ENCODE measurements at places on chromosomes 7 and 10.

GRCh38 chr7:13181216-13181615 is 493.8 kb downstream of the ARL4A start:
- DNase-seq, result no peak

DNA sequence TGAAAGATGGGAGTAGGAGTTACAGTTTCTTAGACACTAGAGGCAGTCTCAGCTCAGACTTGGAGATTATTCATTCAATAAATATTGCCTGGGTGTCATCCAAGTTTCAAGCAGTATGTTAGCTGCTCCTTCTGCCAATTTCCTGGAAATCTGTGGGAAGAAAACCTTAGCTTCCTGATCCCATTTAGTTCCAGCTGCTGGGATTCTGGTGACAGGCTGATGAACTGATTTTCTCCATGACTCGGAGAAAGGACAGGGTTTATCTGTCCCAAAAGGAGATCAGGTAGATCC is 95.8 kb downstream of the CLEC2L start:
- DNase-seq, result no peak

DNA sequence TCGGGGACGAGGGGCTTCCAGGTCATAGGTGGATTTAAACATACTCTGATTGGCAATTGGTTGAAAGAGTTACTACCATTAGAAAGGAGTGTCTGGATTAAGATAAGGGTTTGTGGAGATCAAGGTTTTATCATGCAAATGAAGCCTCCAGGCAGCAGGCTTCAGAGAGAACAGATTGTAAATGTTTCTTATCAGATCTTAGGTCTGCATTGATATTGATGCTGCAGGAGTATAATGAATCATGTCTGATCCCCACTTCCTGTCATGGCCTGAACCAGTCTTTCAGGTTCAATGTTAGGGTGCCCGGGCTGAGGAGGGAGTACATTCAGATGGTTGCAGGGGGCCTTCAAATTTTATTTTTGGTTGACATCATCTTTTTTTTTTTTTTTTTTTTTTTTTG is 51.4 kb downstream of the SH3PXD2A start:
- DNase-seq, result no peak

- no peak for DNase-seq
Measured at GRCh38 chr10:128047991-128048818, 78.0 kb downstream of the MKI67 start.

DNA sequence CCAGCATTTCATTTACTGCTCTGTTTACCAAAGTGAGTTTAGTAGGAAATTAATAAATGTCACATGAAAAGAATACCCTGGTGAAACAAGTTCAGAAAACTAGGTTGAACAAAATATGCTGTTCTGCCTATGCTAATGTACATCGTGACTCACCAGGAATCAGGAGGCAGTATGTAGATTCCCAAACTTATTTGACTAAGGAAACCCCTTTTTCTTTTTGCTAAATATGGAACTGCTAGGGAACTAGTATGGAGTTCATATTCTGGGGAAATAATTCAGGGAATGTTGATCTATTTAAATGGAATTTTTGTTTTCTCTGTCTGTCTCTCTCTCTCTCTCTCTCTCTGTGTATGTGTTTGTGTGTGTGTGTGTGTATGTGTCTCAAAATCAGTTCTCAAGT is 49.9 kb upstream of the EXOC4 start:
- DNase-seq, result no peak

- DNase-seq, result no peak
Measured at GRCh38 chr7:152341039-152341913, 94.5 kb downstream of the KMT2C start.

- no peak for DNase-seq
Measured at GRCh38 chr10:14084875-14085274, 245.8 kb downstream of the FRMD4A start.

- no peak for DNase-seq
Measured at GRCh38 chr7:117011419-117012260, 58.3 kb downstream of the ST7 start.

DNA sequence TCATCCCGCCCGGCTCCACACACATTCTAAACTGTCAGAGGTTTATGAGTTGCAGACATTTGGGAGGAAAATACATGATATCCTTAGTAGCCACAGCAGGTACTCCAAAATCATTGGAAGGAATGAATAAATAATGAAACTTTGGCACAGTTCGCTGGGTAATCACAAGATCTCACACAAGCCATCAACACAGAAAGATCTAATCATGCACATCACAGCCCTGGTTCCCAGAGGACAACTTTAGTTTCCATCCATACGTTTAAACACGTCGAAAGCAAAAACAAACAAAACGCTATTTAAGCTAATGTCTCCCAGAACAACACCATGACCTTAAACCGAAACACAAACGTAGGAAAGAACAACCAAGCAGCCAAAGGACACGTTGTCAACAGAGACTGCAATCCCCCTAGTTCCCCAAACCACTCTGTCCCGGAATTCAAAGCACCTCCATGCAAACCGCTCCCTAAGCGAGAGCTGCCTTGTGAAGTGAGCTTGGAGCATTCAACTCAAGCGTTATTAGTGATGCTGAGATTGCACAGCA is 12.3 kb downstream of the SVIL start:
- DNase-seq, result no peak

DNA sequence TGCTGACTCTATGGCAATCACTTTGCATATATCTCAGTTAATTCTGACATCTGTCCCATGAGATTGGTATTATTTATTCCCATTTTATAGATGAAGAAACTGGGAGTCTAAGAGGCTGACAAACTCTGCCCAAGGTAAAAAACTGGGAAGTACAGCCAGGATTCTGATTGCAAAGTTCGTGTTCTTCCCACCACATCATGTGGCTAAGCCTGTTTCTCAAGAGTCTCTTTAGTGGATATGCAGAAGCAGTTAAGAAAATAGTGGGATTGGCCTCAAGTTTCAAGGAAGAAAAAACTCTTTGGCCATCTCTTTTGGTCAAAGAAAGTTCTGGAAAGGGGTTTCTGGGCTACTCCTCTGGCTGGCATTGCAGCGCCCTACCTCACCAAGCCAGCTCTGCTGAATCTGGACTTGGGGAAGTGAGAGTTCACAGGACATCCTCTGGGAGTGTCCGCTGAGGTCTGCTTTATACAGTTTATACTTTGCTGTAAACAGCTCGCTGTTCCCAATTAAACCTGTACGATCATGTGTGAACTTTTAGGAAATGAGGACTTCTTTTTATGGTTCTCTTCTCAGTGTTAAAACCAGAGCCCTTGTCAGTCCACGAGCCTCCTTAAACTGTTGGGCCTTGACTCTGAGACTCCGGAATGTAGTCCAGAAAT is 12.2 kb upstream of the BMPR1A start:
- no peak for DNase-seq

DNA sequence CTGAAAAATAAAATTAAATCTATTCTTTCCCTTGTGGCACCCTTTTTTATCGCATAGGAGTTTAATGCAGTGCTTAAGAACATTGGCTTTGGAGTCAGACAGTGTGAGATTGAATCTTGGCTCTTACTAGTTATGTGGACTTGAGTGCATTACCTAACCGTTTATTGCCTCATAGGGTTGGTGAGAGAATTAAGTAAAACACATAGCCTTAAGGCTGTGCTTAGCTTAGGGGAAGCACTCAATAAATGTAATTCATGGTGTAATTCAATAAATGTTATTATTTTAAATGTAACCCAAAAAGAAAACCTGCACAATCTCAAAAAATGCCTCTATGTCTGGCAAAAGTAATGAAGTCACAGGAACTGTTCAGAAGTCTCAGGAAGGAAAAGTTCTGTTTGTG is 2.7 kb downstream of the STK17A start:
- no peak for DNase-seq

DNA sequence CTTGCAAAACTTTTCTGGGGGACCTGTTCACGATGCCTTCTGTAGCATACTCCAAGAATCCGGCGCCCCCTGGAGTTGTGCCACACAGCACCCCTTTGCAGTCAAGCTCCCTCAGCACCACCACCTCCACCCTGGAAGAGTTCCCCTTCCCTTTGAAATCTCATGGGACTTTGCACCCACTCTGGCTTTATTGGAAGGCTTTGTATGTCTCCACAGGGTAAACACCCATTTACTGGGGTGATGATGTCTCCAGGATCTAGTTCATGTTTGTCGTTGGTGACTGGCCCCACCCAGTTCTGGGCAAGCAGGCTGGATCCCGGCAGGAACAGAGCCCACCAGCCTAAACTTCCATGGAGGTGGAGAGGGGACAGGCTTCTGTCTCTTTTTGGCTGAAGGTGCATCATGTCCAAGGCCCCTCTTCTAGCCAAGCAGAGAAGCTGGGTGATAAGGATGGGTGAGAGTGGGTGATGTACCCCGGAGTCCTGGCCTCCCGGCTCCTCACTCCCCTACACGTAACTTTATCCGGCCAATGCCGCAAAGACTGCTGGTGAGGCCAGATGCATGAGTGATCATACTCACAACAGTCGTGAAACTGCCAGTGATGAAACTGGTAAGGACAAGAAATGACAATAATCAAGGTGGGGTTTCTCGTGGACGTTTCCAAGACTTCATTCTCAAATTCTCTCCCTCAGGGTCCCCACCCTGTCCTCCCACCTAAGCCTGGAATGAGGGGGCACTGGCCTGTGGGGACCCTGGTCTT is 695 bp upstream of the CLDN4 start:
- DNase-seq, result no peak

DNA sequence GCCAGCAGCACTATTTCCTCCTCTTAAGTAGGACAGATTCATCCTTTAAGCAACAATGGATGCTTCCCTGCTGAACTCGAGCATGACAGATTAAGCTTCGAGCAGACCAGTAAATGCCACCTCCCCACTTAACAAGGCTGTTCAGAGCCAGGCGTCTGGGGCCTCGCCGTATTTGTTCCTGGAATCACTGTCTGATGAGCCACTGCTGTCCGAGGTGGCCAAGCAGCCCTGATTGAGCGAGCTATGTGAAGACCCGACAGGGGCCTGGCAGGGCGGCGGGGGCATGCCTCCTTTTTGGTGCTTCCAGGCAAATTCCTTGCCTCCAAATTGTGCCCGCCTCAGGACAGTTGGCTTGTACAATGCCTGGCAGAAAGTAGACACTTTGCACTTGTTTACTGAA is 862.6 kb downstream of the NRG3 start:
- DNase-seq, result no peak

DNA sequence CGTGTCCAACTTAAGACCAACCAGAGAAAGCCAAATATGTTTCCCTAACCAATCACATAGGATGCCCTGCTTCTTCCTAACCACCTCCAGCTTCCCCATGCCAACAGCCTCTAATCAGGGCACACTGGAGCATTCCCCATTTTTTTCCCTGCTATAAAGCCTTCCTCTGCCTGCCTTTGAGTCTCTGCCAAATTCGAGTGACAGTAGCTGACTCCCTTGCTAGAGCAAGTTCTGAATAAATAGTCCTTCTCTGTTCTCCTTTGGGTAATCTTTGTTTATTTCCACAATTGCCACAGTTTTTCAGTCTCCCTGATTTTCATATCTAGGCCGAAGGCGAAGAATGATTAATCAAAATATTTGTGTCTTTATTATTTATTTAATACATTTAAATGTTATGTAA is 96.7 kb downstream of the ANLN start:
- DNase-seq, result no peak

DNA sequence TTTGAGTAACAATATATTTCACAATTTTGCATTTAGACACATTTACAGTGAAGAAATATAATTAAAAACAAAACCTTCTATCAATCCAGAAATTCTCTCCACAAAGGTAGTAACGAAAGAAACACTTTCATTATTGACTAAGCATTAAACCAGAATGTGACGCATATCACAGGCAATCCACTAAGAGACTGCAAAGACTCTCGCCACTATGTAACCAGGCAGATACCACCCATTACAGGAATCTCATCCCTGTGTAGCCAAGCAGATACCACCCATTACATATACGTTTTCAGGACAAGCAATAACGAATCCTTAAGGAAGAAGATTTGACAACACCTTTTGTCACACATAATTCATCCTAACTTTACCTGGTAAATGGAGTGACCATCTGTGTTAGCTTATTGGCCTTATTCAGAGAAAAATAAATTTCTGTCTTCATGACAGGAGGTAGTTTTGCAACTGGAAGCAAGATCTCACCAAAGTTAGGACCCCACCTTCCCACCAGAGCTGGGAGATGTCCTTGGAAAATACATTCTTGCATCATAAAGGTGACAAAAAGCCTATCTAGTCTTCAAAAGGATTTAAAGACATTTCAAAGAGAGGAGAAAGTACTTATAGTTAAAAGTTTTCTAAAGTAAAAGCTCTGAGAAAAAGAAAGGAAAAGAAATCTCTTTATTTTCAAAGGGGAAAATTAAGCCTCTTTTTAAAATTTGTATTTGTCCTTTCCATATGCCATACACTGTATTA is 30.8 kb downstream of the LRRC17 start:
- DNase-seq, result no peak

GRCh38 chr10:34340934-34341333 is 474.2 kb downstream of the PARD3 start:
- DNase-seq, result no peak

DNA sequence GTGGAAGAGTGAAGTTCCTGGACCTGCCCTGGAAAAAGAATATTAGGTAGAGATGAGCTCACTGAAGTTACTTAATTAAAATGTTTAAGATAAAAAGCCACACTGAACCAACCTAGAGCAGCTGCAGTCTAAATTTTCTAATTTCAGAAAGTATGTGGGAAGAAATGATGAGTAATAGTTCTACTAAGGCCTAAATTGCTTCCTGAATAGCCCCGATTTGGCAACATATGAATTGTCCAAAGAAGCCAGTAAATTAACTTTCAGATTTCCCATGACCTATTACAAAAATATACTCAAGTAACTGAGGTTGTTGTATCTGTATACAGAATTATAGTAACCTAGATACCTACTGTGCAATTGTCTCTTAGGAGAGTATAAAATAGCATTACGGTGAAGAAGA is 312.6 kb downstream of the IPMK start:
- DNase-seq, result no peak

- DNase-seq, result no peak
Measured at GRCh38 chr7:45033261-45033930, 33.4 kb downstream of the CCM2 start.

- no peak for DNase-seq
Measured at GRCh38 chr10:89873055-89873454, 171.7 kb downstream of the KIF20B start.

Measured in stimulated activated CD4-positive, alpha-beta T cell treated with anti-CD3 and anti-CD28 coated beads, Interleukin-12 subunit alpha, Interleukin-12 subunit beta, amount 100 ng/mL, for 48 hours (primary cell).